ENCODE measurements at places on chromosomes 6 and 20.

DNA sequence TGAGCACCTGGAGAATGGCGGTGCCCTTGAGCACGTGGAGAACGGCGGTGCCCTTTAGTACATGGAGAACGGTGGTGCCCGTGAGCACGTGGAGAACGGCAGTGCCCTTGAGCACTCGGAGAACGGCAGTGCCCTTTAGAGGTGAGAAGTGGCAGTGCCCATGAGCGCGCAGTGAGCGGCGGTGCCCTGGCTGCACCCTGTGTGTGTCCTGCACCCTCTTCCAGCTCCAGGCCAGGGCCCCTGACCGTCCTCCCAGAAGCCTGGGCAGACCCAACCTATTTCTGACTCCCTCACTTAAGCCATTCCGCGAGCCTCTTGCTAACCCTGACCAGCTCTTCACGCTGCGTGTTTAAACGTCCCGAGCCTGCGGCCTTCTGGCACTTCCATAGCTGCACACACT, 151.3 kb downstream of the DLL1 start:
- ATAC-seq: no peak

DNA sequence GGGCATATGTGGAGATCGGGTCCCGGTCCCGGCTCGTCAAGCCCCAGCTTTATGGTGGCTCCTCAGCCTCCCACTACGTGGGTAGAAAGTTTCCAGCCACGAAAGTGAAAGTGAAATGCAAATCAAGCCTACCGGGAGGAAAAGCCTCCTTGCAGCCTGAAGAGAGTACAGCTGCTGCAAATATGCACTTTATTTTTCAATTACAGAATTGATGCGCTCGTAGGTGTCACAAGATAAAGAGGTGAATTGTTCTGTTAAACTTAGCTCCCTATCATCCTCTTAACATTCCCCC, 373 bp upstream of the PCNA start:
- no peak for ATAC-seq

DNA sequence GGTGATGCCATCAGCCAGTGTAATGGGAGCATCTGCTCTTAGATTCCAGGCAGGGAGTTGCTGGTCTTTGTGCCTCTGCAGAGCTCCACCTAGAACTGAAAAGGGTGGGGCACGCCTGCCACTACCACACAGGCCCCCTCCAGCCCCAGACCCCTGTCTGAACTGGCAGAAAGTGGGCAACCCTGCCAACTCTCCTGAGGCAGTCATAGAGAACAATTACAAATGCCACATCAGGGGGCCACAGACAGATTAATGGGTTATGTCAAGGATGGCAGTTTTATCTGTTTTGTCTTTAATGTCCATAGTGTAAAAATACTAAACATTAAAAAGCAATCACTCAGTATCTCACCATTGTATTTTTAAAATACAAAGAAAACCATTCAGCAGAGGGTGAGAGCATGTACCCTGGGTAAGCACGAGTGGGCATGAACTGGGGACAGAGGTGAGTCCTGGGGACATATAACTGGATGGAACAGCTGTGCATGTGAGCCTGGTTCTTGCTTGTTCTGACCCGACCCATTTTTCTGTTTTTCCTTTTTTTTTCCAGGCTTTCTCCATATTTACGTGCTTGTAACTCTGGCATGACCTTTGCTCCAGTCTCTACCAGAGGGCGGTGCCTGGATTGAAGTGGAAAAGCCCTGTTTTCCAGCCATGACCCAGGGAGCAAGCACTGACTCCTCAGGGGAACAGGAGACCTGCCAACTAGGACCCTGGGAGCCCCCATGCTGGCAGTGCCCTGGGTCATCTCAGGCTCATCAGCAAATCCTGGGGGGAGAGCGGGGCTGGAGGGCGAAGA, 8.2 kb downstream of the TRAF3IP2 start:
- no peak for ATAC-seq

- ATAC-seq: no peak
Observed at GRCh38 chr20:35472209-35472608, 16.8 kb downstream of the CEP250 start.
